Stimulated activated CD4-positive, alpha-beta T cell treated with anti-CD3 and anti-CD28 coated beads, TNF-alpha, amount 100 ng/mL, for 4 hours (primary cell): ENCODE measurements at places on chromosomes 1 and 21.

DNA sequence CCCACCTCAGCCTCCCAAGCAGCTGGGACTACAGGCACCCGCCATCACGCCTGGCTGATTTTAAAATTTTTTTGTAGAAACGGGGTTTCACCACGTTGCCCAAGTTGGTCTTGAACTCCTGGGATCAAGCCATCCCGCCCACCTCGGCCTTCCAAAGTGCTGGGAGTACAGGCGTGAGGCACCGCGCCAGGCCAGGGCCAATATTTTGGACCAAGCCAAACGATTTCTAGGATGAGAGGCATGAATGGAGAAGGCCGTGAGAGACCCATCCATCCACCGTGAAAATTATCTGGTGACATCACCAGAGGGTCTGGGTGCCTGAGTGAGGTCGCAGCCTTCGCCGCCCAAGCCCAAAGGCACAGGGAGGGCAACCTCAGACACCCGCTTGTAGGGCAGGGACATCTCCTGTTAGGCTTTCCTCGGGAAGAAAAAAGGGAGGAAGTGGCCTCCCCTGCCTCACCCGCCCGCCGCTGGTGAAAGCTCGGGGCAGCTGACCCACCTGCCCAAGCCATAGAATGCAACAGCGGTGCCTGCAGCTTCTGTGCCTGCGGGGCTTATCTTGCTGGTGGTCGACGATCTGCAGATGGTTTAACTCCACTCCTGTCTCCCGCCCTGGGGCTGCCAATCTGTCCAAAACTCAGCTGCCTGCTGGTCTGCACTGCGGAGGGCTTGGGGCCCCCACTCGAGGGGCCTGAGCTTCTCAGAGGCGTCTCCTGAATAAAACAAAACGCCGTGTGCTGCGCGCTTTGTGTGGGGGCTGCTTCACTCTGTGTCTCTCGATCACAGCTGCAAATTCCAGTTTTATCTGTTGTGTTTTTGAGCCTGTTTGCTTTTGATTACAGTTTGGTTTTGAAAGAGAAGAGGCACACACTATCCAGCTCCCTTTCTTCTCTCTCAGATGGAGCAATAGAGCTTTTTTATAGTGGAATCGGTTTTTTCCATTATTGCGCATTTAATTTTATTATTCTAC is 85.8 kb downstream of the MRPS6 start:
- DNase-seq: no peak

DNA sequence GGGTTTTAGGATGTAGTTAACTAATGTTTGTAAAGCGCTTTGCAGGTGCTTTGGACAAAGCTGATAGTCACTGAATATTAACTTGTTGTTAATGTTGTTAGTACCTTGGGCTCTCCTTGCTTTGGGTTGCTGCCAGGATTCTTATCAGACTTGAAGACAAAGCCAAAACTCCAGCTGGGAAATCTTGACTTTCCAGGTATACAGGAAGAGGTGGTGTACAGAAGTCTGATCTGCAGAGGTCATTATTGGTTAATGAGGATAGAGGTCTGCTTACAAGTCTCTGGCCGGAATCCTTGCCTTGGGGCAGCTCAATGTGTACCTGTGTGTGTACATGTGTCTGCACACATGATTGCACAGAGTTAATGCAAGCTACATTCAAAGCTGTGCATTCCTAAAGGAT is 96.0 kb upstream of the POU3F1 start:
- no peak for DNase-seq

GRCh38 chr1:64834734-64835133 is 89.9 kb downstream of the RAVER2 start:
- no peak for DNase-seq

GRCh38 chr1:111742938-111743549 is 3.8 kb upstream of the INKA2 start:
- no peak for DNase-seq

- DNase-seq: peak; percentile 32
Measured at GRCh38 chr1:202692959-202693555, 17.2 kb downstream of the SYT2 start.

DNA sequence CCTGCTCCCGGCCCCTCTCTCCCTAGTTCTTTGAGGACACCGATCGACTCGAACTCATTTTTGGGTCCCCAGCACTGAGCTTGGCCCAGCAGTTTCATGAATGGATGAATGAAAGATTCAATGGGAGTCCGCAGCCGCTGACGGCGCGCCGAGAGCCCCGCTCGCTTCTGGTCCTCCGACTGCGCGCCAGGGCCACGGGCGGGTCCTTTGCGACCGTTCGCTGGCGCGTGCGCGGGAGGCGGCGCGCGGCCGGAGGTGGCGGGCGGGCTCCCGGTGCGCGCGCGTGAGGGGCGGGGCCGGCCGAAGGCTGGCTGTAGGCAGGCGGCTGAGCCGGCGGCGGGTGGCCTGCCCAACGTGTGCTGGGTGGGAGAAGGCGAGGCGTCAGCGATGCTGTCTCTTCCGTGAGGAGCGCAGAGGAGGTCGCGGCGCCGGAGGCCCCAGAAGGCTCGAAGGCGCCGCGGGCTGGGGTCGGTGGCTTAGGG is at the start of gene MAST2:
MAST2 (plus strand) TSS at position 314 of the 482 bp plus-strand sequence. CDS start 284 bp downstream, outside the sequence.
- peak; percentile 68 for DNase-seq

- peak; percentile 53 for DNase-seq
Measured at GRCh38 chr1:42682739-42683531, 717 bp downstream of the YBX1 start.

- no peak for DNase-seq
Measured at GRCh38 chr1:199038156-199038555, 399.3 kb downstream of the PTPRC start.

- no peak for DNase-seq
Measured at GRCh38 chr1:64135462-64136223, 67.8 kb upstream of the UBE2U start.

DNA sequence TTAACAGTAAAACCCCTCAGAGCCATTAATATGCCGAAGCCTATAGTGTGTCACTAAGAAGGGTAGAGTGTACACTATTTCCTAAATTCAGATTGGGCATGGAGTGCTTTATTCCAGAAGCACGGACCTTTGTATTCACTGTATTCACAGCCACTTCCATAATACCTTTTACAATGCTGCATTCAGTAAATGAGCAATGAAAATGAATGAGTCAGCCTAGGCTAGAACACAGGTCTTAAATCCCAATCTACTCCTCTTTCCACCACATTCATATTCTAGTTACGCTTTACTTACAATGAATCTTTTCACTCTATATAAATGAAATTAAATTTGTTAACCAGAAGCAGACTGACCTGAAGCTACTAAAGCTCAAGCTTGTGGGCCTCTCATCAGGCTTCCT is 13.0 kb upstream of the GORAB start:
- DNase-seq: no peak

DNA sequence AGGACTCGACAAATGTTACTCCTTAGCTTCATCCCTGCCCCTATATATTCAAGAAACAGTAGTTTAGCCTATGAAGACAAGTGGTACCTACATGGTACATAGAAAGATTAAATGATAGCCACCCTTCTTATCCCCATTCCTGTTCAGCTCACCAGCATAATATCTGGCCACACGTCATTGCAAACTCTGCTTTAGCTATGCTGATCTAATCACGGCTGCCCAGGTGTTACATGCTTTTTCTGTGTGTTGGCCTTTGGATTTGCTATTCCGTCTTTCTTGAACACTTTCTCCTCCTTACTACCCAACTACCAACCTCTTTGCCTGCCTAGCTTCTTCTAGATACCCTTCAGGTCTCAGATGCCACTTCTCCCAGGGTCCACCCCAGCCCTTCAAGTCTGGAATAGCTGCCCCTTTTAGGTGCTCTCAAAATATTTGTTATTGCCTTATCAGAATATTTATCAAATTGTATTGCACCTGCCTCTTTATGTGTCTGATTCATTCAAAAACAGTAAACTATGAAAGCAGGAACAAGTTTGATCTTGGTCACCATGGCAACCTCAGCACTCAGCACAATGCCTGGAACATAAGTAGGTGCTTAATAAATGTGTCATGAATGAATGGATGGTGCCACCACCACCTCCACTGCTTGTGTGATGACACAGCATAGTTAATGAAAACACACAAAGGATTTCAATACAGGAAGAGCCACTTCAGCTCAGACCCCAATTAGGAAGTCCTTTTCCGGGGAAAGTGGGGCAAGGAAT is 11.4 kb upstream of the DNASE2B start:
- no peak for DNase-seq

DNA sequence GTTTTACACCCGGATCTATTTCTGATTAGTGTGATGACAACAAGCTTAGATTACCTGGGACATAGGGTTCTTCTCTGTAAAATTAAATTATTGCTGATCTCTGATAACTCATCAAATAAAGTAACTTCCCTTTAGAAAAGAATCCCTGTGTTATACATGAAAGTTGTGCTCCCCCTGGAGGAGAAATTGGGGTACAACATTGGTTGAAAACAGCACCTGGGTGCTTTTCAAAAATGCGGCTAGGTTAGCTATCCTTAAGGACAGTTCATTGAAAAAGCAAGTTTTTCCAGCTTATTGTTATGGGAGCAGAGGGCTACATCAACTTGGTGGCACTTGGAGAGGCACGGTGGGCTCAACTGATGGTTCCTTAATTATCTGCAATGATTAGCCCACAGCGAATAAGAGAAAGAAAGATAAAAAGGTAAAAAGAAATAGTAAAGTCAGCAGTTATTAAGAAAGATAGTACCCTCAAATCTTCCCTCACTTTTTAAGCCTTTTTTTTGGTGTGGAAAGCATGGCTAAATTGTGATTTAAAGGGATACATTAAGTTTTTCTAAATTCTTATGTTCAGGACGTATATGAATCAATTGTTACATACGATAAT is 97.8 kb downstream of the FMN2 start:
- DNase-seq: no peak

GRCh38 chr1:10779841-10780240 is 16.6 kb downstream of the CASZ1 start:
- DNase-seq: no peak

- no peak for DNase-seq
Measured at GRCh38 chr1:197618061-197618460, 157.2 kb downstream of the DENND1B start.

DNA sequence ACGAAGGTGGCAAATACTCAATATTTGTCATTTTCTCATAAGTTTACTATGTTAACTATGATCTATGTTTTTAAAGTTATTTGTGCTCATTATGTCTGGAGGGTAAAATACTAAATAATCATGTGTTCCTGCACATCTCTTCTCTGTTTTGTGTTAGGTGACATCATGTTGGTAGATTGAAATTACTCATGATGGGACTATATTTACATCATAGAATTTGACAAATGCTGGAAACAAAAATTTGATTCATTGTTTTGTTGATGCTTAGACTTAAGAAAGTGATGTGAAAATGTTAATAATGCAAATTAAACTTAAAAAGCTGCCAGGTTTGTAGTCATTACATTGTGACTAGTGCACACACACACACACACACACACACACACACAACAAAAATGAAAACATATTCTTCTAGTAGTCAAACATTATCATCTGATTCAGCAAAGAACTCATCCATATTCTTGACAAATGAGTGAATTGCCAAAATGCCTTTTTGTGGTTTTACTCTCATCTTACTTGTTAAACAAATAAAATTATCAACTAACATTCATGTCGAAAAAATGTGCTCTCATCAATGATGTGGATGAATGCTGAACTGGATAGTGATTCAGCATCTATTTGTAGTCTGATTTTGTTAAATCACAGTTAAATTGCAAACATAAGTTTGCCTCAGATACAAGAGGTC is 870.7 kb downstream of the BRINP3 start:
- DNase-seq: no peak

DNA sequence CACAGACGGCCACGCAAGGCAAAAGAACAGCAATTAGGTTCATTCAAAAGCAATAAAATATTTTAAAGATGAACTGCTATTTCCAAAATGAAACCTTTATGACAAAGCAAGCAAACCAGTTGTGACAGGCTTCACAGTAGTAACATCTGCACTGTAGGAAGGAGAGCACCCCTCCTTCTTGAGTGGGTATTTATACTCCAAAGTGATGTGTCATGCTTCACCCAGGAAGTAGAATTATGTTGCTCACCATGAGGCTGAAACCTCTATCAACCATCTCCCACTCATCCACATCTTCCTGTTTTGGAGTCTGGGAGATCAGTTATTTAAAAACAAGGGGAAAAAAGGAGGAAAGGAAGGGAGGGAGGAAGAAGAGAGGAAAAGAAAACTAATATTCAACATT is 885 bp downstream of the OR2T10 start:
- DNase-seq: no peak

- DNase-seq: no peak
Measured at GRCh38 chr1:198169672-198170071, 12.9 kb downstream of the NEK7 start.

DNA sequence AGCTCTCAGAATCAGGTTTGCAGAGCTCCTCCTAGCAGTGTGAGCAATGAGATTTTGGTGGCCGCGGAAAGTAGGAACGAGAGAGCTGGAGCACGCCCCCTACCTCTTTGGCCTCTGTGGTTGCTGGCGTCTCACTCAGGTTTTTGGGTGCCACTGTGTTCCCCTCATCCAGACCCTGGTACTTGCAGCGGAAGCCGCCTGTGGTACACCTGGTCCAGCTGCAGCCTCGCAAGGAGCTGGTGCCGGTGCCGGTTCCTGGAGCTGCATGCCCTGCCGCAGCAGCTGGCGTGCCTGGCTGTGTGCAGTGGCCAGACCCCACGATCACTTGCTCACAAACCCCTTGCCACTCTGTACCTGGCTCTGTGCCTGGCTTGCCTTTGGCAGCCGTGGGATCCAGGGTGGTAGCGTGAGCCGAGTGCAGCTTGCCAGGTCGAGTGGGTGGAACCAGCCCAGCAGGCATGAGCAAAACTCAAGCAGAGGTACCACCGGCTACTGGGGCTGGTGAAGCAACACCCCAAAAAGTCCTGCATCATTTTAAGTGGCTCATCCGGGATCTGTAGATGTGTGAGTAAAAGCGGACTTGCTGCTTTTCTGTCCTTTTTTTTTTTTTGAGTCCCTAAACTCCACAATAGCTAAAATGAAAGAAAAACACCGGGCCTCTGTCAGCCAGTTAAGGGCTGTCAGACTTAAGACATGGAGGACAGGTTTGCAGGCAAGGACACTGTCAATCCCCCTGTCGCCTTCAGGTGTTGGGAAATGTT is 844.9 kb downstream of the KCNT2 start:
- no peak for DNase-seq

DNA sequence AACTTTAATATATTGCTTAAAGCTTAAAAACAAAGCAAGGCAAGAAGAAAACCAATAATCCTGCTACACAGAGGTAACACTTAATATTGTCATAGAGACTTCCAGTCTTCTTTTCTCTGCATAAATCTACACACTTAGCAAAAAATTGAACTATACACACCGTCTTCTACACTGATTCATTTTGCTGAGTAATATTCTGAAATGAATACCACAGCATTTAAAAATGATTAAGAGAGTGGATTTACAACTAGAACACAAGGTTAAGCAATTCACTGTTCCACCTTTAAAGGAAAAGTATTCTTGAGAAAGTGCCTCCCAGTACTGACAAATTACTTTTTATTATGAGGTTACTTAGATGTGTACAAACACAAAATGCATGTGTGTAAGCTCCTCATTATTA is 22.2 kb upstream of the ITPKB start:
- no peak for DNase-seq

GRCh38 chr1:6864166-6864565 is 78.9 kb downstream of the CAMTA1 start:
- DNase-seq: no peak

- no peak for DNase-seq
Measured at GRCh38 chr1:110310300-110310699, 28.9 kb upstream of the RBM15 start.

GRCh38 chr1:168739908-168740307 is 10.9 kb upstream of the DPT start:
- DNase-seq: no peak
